ENCODE measurements at places on chromosomes 1 and 21. TPM values are rescaled to one million over a fixed set of nuclear protein-coding genes. Genes with fewer than 3 reads are reported as not detected.

DNA sequence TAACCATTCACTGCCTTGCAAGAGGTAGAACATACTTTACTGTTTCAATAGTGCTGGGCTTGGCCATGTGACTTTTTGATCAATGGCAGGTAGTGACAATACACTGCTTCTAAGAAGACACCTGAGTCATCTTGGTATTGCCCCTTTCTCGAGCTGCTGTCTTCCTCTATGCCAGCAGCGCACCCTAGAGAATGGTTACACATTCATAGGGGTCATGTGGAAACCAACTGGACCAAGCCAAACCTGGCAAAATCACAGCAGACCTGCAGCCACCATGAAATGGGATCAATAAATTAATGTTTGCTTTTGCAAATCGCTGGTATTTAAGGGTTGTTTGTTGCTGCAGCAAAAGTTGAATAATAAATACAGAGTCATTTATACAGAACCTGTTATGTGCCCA lies 122.3 kb downstream of the GRIK1 start:
- DNase-seq = no peak

- no peak for DNase-seq
Observed at GRCh38 chr1:64568171-64568450, 98.2 kb downstream of the CACHD1 start.

DNA sequence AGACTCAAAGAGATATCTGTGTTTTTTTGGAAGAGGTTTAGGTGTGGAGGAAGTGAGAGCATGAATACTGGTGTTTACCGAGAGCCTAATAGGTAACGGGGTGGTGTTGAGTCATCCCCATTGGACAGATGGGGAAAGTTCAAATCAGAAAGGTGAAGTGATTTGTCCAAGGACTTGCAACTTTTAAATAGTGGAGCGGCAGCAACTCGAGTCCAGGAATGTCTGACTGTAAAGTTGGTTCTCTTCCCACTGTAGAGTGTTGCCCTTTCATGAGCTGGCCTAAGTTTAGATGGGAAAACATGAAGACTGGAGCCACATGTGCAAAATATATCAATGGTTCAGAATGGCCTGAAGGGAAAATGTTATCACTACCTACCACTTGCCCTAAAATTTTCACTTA lies 125.7 kb downstream of the LYPLAL1 start:
- DNase-seq = no peak

- DNase-seq = no peak
Observed at GRCh38 chr1:27513958-27514357, 24.0 kb upstream of the WASF2 start.

- DNase-seq = no peak
Observed at GRCh38 chr1:43564551-43565348, 34.1 kb downstream of the PTPRF start.

- DNase-seq = no peak
Observed at GRCh38 chr1:177077006-177077405, 87.5 kb downstream of the ASTN1 start.

DNA sequence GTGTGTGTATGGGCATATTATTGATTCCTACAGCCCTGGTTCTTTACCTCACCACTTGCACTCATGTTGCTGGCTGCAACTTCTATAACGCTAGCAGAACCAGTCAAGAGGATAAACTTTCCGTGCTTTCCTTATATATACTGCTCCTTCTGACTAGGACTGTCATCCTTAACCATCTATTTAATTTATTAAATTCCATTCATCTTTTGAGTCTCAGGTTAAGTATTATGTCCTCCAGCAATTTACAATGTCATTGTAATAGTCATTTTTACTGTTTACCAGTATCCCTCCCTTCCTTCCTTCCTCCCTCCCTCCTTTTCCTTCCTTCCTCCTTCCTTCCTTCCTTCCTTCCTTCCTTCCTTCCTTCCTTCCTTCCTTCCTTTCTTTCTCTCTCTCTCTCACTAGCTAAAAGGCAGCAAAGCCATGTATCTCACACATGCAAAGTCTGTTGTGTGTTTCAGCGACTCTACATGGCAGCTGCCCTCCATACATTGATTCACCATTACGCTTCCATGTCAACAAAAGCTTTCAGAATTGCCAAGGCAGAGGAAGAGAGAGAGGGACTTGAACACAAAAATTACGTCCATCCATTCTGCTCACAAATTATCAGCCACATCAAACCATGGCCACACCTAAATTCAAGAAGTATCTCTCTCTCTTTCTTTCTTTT lies 73.8 kb downstream of the ZNF326 start:
- no peak for DNase-seq

- DNase-seq = no peak
Observed at GRCh38 chr1:162178432-162178831, 108.9 kb downstream of the NOS1AP start.

GRCh38 chr1:162670928-162671663 lies 38.8 kb downstream of the DDR2 start:
- no peak for DNase-seq

DNA sequence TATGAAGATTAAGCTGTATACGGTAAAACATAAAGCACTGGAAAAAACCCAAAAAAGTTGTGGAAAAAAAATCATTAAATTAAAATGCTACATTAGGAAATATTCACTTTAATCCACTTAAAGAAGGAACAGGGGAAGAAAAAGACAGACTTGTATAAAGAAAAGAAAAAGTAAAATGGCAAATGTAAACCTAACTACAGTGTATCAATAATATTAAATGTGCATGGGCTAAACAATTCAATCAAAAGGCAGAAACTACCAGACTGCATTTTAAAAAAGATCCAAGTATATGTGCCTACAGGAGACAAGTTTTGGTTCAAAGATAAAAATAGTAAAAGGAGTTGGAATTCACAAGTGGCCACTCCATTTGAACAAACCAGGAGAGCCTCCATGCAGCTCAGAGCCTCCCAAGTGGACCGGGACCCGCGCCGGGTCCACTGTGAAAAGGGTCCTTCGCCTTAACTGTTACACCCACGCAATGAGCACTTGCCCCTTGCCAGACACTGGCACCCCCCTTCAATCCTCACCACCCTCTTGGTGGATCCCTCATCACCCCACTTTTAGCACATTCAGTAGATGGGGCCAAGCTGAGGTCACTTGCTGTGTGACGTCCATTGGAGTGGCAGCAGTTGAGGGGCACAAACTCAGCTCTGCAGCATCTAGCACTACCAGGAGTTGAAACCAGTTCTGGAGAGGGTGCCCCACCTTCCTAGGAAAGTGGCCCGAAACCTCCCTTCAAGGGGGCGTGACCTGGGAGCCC lies 898 bp downstream of the C1orf174 start:
- DNase-seq = no peak

GRCh38 chr1:36386265-36387140 lies 779 bp upstream of the STK40 start:
- peak; percentile 93 for DNase-seq

GRCh38 chr1:15296585-15297321 lies 49.7 kb downstream of the FHAD1 start:
- peak; percentile 26 for DNase-seq

GRCh38 chr1:5830771-5831599 lies 161.2 kb downstream of the NPHP4 start:
- no peak for DNase-seq

- no peak for DNase-seq
Observed at GRCh38 chr1:165073185-165074007, 283.1 kb downstream of the LMX1A start.

GRCh38 chr1:168287237-168287664 lies 6.6 kb downstream of the TBX19 start:
- DNase-seq = no peak

LRRC71 gene
- total RNA-seq = not detected

OR2L2 gene
- total RNA-seq = 0.10 TPM

FLG2 gene
- total RNA-seq = not detected

CTSK gene
- 5.3 TPM for total RNA-seq

SHISAL2A gene
- 10.8 TPM for total RNA-seq

H6PD gene
- total RNA-seq = 12.9 TPM

CR1L gene
- not detected for total RNA-seq

HSPB7 gene
- total RNA-seq = not detected

RXFP4 gene
- not detected for total RNA-seq

RIMS3 gene
- 6.1 TPM for total RNA-seq

SLC25A34 gene
- total RNA-seq = 1.4 TPM

EPHA10 gene
- total RNA-seq = not detected

MAN1C1 gene
- 22.3 TPM for total RNA-seq

WDR64 gene
- total RNA-seq = not detected

COL8A2 gene
- not detected for total RNA-seq

KIF17 gene
- not detected for total RNA-seq

CENPS gene
- total RNA-seq = 15.2 TPM
